Esophagus muscularis mucosa (tissue), 4 donors: ENCODE measurements at places on chromosomes 12 and 14. TPM values are rescaled to one million over a fixed set of nuclear protein-coding genes. Genes with fewer than 3 reads are reported as not detected.
A peak's percentile ranks its signal among the peaks of the same experiment; 100 is the strongest.

Gene POTEG
- not detected for total RNA-seq

Gene MUCL1
- not detected for total RNA-seq

DNA sequence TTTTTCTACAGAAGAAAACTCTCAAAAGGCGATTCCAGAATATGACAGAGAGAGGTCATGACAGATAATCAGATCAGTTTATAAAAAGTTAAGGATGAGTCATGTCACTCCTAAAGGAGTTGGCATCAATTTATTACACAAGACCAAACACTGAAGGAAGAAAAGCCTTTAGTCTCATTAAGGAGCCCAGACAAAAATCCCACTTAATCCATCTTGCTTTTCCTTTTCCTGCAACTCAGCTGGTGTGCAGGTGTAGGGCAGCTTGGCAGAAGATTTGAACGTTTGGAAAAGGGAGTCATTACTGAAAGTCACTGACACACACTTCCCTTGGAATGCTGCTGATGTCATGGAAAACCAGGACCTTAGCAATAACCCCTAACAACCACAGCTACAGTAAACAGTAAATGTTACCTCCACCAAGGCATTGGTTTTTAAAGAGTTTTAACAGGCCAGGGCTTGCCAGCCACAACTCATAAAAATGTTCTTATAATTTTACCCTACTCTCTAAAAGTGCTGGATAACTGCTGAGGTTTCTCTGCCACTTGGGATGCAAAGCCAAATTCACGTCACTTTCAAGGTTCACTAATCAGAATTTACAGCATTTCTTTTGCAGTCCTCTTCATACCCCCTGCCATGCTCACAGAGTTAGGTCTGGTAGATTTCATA lies 320.6 kb downstream of the RAD51B start:
- no peak overlapping the region for H3K4me3 ChIP-seq
- H3K4me1 ChIP-seq, result peaks cover 90% of the 10 kb centered on the region
- H3K27ac ChIP-seq, result peak overlapping the region; percentile 88
- no peaks in the 10 kb centered on the region for H3K27me3 ChIP-seq

Gene NTF3
- 1.0 TPM for total RNA-seq

Gene RNF10
- total RNA-seq, result 174 TPM

GRCh38 chr14:49977126-49977841 lies 84.4 kb downstream of the ARF6 start:
- no peaks in the 10 kb centered on the region for H3K36me3 ChIP-seq
- no peak overlapping the region for H3K4me3 ChIP-seq
- no peak overlapping the region for H3K27ac ChIP-seq
- H3K27me3 ChIP-seq, result no peaks in the 10 kb centered on the region

Gene ZNF219
- total RNA-seq, result 80.2 TPM

GRCh38 chr14:94769391-94770250 lies at the start of gene GSC:
Gene GSC, minus strand, starts transcription at chr14:94770113. Its CDS starts 98 bp downstream, at chr14:94770015.
- peaks cover 3% of the 10 kb centered on the region for H3K27me3 ChIP-seq
- H3K36me3 ChIP-seq, result no peaks in the 10 kb centered on the region
- peak within 1 kb of the TSS; percentile 72 for H3K4me3 ChIP-seq
- no peak within 1 kb of the TSS for H3K27ac ChIP-seq

GRCh38 chr14:30751646-30752416 lies 122.5 kb upstream of the COCH start:
- H3K4me3 ChIP-seq, result no peak overlapping the region
- no peaks in the 10 kb centered on the region for H3K36me3 ChIP-seq
- no peak for DNase-seq
- no peak overlapping the region for H3K27ac ChIP-seq

- H3K27me3 ChIP-seq, result no peaks in the 10 kb centered on the region
- no peak overlapping the region for H3K4me3 ChIP-seq
- no peak for DNase-seq
- peaks cover 80% of the 10 kb centered on the region for H3K4me1 ChIP-seq
- no peaks in the 10 kb centered on the region for H3K36me3 ChIP-seq
These were observed 134.3 kb downstream of the MED13L start for GRCh38 chr12:116142936-116143898.

GRCh38 chr14:95707327-95707726 lies 6.6 kb downstream of the TCL1A start:
- no peak for DNase-seq
- H3K27me3 ChIP-seq, result no peaks in the 10 kb centered on the region
- H3K4me1 ChIP-seq, result no peaks in the 10 kb centered on the region
- H3K27ac ChIP-seq, result no peak overlapping the region
- H3K4me3 ChIP-seq, result no peak overlapping the region

Gene OLR1
- not detected for total RNA-seq

DNA sequence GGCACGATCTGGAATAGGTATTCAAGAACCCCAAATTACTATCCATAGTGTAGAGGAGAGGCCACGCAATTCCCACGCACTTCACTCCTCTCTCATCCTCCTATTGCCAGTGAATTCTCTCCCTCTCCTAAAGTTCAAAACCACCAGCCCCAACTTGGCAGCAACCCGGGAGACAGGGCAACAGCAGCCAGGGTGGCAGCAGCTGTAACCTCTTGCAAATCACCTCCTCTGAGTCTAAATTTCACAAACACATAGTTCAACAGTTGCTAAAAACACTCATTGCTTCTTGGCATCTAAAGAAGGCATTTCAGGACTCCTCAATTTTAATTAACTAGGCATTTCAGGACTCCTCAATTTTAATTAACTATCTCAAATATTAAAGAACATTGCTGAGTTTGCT lies 37.7 kb upstream of the MANSC4 start:
- no peak for DNase-seq
- H3K27ac ChIP-seq, result no peak overlapping the region
- peaks cover 3% of the 10 kb centered on the region for H3K4me1 ChIP-seq
- H3K4me3 ChIP-seq, result no peak overlapping the region
- H3K27me3 ChIP-seq, result no peaks in the 10 kb centered on the region

DNA sequence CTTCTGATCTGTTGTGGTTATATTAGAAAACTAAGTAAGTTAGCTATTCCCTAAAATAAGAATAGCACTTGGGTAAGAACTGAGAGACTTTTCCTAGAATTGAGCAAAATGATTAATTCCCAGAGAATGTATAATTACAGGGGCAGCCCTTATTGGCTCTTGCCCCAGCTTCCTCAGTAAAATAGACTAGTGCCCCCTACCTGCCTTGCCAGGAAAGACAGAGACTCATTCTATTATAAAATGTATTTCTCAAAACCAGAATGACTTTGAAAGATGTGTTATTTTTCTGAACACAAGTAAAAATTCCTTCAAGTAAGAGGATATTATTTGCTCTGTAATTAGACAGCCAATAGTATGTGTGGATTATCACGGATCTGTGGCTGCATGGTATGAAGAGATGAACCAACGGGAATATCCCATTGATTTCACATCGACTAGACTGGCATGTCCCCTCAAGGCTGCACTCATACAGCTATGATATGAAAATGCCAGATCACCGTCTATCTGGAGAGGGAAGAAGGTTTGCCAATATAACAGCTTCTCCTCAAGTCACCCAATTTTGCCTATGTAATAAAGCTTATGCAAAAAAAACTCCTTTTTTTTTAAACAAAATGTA lies 7.4 kb upstream of the GLRX5 start:
- no peak for DNase-seq
- H3K36me3 ChIP-seq, result no peaks in the 10 kb centered on the region
- H3K4me1 ChIP-seq, result peaks cover 52% of the 10 kb centered on the region
- no peak overlapping the region for H3K4me3 ChIP-seq
- no peaks in the 10 kb centered on the region for H3K27me3 ChIP-seq
- peak overlapping the region; percentile 65 for H3K27ac ChIP-seq
